NCI-H510A treated with DMSO at 0.1 percent for 48 hours (cell line): ENCODE measurements at places on chromosomes 5 and 9.

DNA sequence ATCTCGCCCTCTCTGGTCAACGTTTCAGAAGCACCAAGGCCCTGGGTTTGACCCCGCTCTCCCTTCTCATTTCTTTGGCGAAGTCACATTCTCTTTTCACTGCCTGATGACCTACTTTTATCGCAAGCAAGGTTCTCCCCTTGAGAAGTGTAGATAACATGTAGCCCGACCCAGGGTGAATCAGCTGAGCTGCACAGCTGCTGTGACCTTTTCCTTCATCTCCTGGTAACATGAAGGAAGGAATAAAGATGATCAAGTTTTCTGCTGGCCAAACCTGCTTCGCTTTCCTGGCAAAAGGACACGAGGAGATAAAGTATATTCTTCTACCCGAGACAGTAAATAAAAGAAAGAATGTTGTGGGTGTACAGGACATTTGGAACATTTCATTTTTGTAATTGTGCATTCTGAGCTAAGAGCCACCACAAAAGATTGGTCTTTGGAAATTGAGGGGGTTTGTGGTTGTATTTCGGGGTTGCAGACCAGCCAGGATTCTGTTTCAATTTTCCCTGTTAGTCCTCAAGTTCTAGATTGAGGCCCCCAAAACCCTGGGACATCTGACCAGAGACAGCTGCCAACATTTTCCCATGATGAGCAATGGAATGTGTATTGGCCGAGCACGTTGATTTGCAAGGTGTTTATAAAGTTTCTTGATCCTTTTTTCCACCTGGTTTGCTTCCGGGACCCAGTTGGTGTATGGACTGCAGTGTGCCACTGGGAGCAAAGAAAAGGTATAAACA, 155.1 kb upstream of the ZNF462 start:
- DNase-seq: no peak

GRCh38 chr5:110909950-110910349, 161.6 kb upstream of the TSLP start:
- no peak for DNase-seq

GRCh38 chr9:113853333-113853732, 22.8 kb upstream of the ZNF618 start:
- DNase-seq: peak; percentile 36

DNA sequence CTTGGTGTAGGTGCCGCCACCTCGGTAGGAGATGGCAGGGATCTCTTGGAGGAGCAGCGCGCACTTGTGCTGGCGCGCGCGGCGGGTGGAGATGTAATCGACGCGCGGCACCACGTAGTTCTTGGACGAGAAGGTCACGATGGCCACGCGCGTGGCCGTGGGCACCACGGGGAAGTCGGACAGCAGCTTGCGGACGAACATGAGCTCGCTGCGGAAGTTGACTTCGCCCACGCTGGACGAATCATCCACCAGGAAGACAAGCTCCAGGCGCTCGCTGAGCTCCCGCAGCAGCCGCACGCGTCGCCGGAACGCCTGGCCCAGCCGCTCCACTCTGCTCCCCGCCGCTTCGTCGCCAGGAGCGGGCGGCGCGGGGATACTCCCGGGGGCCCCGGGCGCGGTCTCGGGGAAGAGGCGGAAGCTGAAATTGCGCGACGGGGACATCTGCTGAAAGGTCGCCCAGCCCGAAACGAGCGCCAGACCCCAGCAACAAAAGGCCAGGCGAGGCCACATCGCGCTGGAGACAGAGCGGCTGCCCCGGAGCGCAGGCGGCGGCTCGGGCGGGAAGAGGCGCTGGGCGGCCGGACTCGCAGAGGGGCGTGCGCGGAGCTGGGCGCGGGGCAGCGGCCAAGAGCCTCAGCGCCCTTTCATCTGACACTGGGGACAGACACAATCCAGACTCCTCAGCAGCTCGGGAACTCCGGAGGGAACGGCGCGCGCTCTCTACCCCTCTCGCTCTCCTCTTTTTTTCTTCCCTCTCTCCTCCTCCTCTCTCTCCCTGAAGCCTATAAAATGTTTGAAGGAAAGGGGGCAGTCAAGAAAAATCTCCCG, at the start of gene SVEP1:
SVEP1 (minus strand) TSS at position 708 of the 828 bp plus-strand sequence; CDS start at position 510, 198 bp downstream.
- peak; percentile 8 for DNase-seq

GRCh38 chr5:60366489-60366888, 333.5 kb downstream of the DEPDC1B start:
- DNase-seq: no peak

GRCh38 chr5:139446956-139447779, 7.8 kb upstream of the DNAJC18 start:
- no peak for DNase-seq

DNA sequence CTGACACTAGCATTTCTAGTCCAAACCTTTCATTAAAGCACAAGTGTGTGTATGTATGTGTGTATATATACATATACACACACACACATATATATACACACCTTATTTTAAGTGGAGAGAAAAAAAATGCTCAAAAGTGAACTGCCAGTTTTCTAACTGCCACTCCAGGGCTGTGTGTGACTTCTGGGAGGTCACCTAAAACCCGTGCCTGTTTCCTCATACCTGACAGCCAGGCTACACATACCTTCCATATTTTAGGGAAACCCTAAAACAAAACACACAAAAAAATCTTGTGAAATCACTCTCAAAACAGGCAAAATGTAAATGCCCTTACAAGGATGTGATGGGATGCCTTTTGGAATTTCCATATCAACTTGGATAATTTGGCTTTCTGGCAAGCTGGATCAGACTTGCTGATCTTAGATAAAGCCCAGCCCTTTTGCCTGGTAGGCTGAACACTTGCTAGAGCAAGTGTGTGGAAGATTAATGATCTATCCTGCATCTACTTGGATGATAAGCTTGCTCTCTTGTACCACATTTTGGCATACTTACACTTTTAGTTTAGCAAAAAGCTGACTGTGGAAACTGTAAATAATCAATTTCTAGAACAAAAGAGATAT, 127.8 kb downstream of the GNAQ start:
- DNase-seq: no peak

DNA sequence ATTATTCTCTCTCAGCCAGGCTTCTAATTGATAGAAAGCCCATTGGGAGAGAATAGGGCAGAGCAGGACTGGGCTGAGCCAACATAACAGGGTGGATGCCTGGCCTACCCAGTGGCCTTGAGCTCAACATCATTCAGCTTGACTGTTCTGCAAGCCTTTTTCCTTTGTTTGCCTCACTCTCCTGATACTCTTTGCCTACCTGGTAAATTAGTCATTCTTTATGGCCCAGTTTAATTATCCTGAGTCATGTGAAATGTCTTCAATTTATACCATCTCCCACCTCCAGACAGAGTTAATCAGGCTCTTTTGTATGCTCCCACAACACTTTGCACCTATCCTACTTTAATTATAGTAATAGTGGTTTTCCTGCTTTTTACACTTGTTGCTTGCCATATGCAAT, 13.6 kb downstream of the GLRA1 start:
- DNase-seq: no peak

DNA sequence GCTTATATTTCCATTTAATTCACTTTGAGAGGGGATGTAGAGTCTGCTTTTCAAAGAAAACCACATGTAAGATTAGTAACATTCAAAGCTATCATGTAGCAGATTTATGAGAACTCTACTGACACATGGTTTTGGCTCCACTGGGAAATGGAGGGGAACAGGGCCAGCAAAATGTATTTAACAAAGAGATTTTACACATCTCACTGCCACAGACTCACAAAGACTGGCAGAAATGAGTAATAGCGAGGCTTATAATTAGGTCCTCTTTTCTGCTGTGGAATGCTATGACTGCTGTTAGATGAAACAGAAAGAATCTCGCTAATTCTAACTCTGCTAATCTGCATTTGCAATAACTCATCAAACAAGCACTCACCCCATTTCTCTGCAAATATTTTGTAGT, 4.5 kb downstream of the DAP start:
- DNase-seq: no peak

DNA sequence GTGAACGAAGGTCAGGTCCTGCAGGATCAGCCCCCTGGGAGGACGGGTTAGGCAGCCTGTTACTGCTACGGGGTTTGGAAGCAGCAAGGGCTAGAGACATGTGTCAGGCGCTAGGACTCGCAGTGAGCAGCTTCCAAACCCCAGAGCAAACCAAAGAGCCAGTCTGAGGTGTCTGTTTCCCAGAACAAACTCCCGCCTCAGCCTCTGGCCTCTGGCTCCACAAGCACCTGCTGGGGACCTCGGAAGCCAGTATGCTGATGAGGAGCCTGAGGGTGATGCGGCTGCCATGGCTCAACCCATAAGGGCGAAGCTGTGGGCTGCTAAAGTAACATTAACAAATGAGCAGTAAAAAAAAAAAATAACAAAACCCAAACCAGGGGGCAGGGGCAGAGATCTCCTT, 35.0 kb downstream of the PRRT1B start:
- DNase-seq: no peak

DNA sequence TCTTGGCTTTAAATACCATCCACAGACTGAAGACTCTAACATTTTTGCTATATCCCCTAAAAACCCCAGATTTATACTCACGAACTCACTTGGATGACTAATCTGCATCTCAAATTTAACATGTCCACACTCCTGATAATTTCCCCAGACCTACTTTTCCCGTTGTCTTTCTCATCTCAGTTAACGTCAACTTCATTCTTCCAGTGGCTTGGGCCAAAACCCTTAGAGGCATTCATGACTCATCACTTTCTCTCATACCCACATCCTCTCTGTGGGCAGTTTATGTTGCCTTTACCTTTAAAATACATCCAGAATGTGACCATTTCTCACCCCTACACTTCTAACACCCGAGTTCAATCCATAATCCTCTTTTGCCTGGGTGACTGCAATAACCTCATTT, 96.7 kb downstream of the EDIL3 start:
- no peak for DNase-seq

DNA sequence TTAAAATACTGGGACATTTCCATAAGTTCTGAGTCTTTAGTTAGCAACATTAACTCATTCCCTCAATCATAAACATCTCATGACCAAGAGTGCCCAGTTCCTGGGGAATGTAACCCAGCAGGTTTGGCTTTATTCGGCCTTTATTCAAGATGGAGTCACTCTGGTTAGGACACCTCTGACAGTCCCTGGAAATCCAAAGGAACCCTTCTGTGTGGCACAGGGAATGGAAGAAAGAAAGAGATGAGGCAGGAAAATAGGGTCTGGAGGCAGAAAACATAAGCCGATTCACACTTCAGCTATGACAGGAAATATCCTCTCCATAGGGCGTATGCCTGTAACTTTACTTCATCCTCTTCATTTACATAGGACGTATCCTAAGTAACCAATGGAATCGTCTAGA, 53.5 kb downstream of the FXN start:
- no peak for DNase-seq

- DNase-seq: no peak
Observed at GRCh38 chr5:89308606-89309040, 425.6 kb upstream of the MEF2C start.

DNA sequence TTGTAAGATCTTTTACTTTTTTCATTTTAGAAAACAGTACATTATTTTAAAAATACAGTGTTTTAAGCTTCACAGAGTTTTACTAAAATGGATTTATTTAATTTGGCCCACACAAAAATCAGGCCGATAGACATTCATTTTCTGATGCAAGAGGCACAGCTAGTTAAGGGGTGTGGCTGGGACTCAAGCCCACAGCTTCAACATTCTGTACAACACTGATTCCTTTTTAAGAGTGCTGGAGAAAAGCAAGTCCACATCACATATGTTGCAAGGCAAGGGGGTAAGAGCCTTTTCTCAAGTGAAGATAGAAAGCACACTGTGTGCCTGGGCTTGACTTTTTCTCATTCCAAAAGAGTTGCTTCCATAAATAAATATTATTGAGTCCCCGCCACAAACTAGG, 195.9 kb downstream of the RFK start:
- DNase-seq: no peak

DNA sequence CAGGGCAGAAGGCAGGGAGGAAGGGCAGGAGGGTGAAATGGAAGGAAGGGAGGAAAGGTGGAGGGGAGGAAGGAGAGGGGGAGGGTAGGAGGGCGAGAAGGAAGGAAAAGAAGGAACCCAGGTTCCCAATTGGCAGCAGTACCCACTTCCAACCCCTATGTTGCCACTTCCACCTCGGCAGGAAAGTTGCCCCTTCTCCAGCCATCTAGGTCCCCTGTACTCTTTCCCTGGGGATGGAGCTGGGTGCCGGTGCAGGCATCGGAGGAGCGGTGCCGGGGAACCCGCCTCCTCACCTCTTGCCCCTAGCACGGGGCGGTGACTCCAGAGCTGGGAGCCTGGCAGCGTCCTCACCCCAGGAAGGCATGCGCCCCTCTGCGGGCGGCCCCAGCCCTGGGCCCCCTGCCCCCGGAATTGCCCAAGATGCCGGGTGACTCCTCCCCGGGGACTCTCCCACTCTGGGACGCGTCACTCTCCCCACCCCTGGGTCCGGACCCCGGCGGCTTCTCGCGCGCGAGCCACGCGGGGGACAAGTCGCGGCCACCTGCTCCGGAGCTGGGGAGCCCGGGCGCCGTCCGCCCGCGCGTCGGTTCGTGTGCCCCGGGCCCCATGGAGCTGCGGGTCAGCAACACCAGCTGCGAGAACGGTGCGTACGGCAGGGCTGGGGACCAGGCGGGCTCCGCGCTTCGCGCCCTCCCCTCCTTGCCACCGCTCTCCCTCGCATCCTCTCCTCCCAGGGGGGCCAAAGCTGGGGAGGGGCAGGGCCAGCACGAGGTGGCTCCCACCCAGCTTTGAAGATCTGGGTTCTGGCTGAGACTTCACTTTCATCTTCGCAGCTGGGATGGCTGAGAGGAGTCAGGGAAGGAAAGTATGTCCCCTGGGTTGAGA, at the start of gene NIPAL4:
NIPAL4 (plus strand) TSS at position 499 of the 885 bp plus-strand sequence; CDS start at position 607, 108 bp downstream.
- no peak for DNase-seq

- no peak for DNase-seq
Observed at GRCh38 chr9:134486596-134486995, 155.0 kb upstream of the COL5A1 start.

DNA sequence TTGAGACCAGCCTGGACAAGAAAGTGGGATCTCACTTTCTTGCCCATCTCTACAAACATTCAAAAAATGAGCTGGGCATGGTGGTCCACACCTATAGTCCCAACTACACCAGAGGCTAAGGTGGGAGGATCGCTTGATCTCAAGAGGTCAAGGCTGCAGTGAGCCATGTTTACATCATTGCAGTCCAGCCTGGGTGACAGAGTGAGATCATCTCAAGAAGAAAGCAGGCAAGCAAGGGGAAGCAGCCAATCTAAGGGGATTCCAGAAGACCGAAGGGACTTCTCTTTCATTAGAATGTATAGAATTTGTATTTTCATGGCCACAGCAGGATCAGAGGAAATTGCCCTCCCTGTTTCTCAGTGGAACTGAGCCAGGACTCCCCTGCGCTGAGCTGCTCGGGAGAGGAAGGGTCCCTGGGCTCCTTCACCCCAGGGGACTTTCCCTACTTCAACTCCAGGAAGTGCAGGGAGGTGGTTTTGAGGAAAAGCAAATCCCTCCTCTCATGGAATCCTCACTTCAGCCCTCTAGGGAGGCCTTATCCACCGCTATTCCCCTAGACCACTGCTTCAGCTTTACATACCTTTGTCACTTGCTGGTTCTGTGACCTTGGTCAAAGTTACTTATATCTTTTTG, 12.1 kb downstream of the WWC1 start:
- DNase-seq: no peak
